ENCODE measurements at places on chromosomes 7 and 10. TPM values are rescaled to one million over a fixed set of nuclear protein-coding genes. Genes with fewer than 3 reads are reported as not detected.

ANKRD61 gene
- 1.0 TPM for polyA plus RNA-seq

AGR2 gene
- 14.2 TPM for polyA plus RNA-seq

SPDYE9 gene
- 0.20 TPM for polyA plus RNA-seq

CLCN1 gene
- polyA plus RNA-seq, result 2.6 TPM

IL6 gene
- not detected for polyA plus RNA-seq

TUBAL3 gene
- polyA plus RNA-seq, result 0.20 TPM

TDRD1 gene
- 0.13 TPM for polyA plus RNA-seq

ECHDC3 gene
- 7.7 TPM for polyA plus RNA-seq

SPDYE6 gene
- 5.3 TPM for polyA plus RNA-seq

FOXL3 gene
- not detected for polyA plus RNA-seq

CPED1 gene
- 8.4 TPM for polyA plus RNA-seq

KCNMA1 gene
- 15.1 TPM for polyA plus RNA-seq

ARHGEF5 gene
- 2.5 TPM for polyA plus RNA-seq

AGAP6 gene
- 18.5 TPM for polyA plus RNA-seq

MBL2 gene
- polyA plus RNA-seq, result not detected

KNDC1 gene
- 6.6 TPM for polyA plus RNA-seq

TPST1 gene
- 12.0 TPM for polyA plus RNA-seq

HTR7 gene
- polyA plus RNA-seq, result 0.18 TPM

TMEM26 gene
- polyA plus RNA-seq, result 8.0 TPM

UPK3BL2 gene
- 13.4 TPM for polyA plus RNA-seq

PPP1R17 gene
- polyA plus RNA-seq, result not detected

TMEM229A gene
- not detected for polyA plus RNA-seq

ZC3HAV1L gene
- polyA plus RNA-seq, result 16.6 TPM

SMKR1 gene
- 0.14 TPM for polyA plus RNA-seq

C7orf57 gene
- polyA plus RNA-seq, result 0.06 TPM

HOXA1 gene
- 0.77 TPM for polyA plus RNA-seq

NAT16 gene
- not detected for polyA plus RNA-seq

PNLIPRP2 gene
- 0.25 TPM for polyA plus RNA-seq

IFIT2 gene
- polyA plus RNA-seq, result 5.5 TPM

FBXL13 gene
- polyA plus RNA-seq, result 0.78 TPM

SLIT1 gene
- polyA plus RNA-seq, result 0.70 TPM

SPDYE16 gene
- 2.7 TPM for polyA plus RNA-seq

CHST15 gene
- polyA plus RNA-seq, result 13.9 TPM

CPSF4 gene
- 38.6 TPM for polyA plus RNA-seq

ELOVL3 gene
- 0.70 TPM for polyA plus RNA-seq

ESYT2 gene
- 32.5 TPM for polyA plus RNA-seq

CCZ1 gene
- polyA plus RNA-seq, result 55.5 TPM

All from forelimb muscle (tissue), 1 donor.